ENCODE measurements at places on chromosomes 13 and 19.

DNA sequence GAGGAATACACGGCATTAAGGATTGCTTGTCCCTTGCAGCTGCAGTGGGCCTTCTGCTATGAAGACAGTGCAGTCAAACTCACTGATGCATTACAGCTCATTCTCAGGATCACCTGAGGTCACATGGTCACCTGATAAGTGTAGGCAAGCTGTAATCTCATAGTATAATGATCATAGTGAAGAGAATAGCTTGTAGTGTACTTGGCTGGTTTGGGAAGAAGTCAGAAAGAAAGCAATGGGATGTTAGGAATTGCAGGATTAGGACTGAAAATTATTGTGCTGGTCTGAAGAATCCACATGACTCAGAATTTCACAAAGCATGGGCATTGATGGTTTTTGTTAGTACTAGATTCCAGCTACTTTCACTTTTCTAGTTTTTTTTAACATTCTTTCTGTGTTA is 76.7 kb downstream of the MBNL2 start:
- DNase-seq = no peak

GRCh38 chr13:111962431-111962891 is 104.5 kb upstream of the SOX1 start:
- DNase-seq = no peak

DNA sequence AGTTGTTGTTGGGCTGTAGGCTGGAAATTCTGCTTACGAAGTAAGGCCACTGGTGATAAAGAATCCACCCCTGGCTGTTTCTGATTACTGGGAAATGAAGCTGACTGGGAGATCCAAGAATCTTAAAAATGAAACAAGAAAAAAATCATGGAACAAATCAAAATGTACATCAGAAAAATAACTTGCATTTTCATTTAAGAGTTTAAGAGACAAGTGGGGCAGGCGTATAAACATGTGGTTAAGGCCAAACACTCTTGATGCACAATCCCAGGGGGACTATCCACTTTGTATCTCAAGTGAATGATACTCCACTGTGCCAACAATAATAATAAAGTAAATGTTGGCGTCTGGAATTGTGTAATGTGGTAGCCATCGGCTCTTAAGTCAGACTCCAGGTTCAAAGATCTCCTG is 24.6 kb downstream of the ZMYM5 start:
- no peak for DNase-seq

DNA sequence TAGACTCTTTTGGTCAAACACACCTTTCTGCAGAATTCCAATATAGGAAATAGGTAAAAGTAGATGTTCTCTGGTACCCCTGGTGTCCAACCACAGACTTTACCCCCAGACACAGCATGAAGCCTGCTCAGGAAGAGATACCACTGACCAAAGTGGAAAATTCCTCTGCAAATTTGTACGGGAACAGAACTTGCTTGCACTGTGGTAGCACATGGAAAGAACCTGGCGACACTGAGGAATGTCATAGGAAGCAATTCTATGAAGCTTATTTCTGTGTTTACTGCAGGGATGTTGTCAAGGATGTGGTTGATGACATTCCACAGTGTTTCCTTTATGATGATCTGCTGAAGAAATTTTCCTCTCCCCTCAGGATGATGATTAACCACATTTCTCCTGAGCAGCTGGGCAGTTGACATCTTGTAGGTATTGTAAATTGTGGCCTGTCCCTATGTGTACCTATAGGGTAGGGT is 48.9 kb upstream of the TNFSF11 start:
- no peak for DNase-seq

GRCh38 chr19:47331931-47332547 is at the start of gene C5AR2:
Gene C5AR2, plus strand, starts transcription at chr19:47332175. Its CDS starts 8,625 bp downstream, at chr19:47340800.
- DNase-seq = no peak

GRCh38 chr19:38323291-38323690 is 3.6 kb downstream of the KCNK6 start:
- DNase-seq = no peak

DNA sequence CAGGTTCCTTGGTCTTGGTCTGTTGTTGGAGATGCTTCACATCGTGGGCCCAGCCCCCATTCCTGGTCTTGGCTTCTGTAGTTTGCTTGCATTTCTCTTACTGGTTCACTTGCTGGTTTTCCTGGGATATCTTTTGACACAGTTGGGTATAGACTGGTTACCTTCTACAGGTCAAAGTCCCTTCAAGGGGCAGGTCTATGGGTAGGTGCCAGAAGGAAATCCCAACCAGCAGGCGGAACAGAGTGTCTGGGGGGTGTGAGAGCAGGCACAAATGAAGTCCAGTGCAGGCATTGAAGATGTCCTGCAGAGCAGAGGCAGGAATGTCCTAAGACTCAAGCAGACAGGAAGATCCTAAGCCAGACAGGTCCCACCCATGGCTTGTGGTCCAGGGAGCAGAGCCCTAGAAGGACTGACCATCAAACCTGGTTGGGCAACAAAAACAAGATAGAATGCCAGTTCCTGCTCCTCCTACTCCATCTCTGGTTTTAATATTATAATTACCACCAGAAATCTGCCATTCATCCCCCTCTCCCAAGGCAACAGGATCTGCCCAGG is 17.7 kb upstream of the WASF3 start:
- no peak for DNase-seq

DNA sequence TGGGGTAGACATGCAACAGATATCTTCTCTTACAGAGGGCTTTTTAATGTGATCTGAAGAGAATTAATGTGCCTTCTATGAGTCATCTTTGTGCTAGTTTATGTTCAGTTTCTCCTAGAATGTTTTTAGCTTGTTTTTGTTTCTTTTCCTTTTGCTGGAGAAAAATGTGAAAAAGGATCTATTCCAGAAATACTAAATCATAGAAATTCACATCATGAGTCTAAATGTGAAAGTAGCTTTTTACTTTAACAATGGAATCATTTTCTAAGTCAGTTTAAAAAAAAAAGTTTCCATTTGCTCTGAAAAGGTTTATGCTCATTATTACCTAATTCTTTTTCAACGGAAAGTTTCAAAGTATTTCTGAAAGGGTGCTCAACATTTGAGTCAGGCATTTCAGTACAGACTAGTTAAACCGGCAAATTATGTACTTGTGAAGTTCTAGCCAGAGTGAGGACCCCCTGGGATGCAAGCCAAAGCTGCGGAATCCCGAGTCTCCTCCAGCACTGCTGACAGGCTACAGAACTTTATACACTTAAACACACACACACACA is 72.9 kb downstream of the SPATA13 start:
- DNase-seq = no peak

- DNase-seq = no peak
Measured at GRCh38 chr19:58059003-58059670, at the start of gene ZNF135. Gene ZNF135, plus strand, starts transcription at chr19:58059282. Its CDS starts 721 bp downstream, at chr19:58060003.

- no peak for DNase-seq
Measured at GRCh38 chr19:19860756-19861390, 4.8 kb upstream of the ZNF253 start.

Data from Panc1 (cell line).